Activated CD4-positive, alpha-beta T cell treated with anti-CD3 and anti-CD28 coated beads, Interleukin-2, amount 50 U/mL, for 48 hours (primary cell): ENCODE measurements at places on chromosomes 2 and 18.

GRCh38 chr18:9637036-9637767 is 22.8 kb upstream of the PPP4R1 start:
- DNase-seq = no peak

- DNase-seq = no peak
These were observed 53.3 kb upstream of the TFCP2L1 start for GRCh38 chr2:121338281-121338680.

DNA sequence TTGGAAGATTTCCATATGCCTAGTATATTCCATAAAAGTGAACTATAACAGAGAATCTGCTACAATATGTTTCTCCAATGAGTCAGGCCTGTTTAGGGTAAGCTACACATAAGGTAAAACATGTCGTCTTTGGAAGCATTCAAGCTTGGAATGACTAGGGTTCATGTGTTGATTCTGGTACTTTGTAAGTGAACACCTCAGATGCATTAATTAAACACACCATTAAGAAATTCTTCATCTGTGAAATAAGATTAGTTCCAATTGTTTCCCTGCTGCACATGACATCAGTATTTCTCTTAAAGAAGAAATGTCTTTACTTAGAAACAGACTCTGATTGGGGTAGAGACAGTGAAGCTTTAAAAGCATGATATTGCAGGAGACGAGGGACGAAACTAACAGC is 461.1 kb upstream of the NXPH2 start:
- no peak for DNase-seq

DNA sequence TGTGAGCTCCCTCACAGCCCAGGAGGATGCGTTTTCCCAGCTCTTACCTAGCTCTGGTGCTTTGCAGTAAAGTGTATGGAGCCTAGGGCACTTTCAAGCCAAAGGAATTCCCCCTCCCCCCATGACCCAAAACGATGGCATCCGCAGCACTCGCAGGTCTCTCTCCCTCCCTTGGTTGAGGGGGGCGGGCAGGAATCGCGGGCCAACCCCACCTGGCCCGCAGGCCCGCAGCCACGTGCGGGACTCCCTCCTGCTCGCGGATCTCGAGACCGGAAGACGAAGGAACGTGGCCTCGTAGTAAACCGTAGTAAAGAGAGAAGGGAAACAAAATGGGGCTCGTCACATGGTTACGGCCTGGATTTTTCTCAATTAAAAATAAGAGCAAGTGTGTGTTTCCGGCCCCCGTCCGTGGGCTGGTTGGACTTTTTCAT is 8.5 kb downstream of the IRS1 start:
- DNase-seq = no peak

DNA sequence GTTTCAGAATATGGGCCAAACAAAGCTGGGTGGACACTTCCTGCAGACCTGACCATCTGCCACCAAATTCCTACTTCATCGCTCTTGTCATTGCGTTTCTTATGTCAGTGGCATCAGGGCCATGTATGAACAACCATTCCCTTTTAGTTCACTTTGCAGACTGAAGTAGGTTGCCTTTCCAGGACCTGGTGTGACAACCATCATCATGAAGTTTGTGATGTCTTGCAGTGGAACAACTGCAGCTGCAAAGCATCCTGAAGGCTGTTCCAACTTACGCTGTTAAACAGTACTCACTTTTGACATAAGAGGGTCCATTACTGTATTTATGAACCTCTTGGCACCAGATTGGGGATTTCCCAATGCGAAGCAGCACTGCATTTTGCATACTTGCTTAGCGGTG is 511.6 kb downstream of the ARHGAP15 start:
- no peak for DNase-seq

GRCh38 chr2:22198381-22199283 is 1074.9 kb downstream of the TDRD15 start:
- no peak for DNase-seq

DNA sequence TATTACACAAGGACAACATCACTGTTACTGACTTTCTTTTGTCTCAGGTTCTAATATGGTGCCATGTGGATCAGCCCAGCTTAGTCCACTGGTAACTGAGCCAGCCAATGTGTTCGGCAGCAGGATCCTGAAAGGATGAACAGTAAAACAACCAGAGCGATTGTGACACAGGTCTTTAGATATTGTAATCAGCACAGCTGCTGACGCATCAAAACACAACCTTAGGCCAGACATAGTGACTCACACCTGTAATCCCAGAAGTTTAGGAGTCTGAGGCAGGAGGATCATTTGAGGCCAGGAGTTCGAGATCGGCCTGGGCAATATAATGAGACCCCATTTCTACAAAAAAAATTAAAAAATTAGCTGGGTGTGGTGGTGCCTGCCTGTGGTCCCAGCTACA is 183.4 kb upstream of the CDH20 start:
- DNase-seq = no peak

GRCh38 chr2:128016620-128017019 is 11.2 kb downstream of the SAP130 start:
- no peak for DNase-seq

DNA sequence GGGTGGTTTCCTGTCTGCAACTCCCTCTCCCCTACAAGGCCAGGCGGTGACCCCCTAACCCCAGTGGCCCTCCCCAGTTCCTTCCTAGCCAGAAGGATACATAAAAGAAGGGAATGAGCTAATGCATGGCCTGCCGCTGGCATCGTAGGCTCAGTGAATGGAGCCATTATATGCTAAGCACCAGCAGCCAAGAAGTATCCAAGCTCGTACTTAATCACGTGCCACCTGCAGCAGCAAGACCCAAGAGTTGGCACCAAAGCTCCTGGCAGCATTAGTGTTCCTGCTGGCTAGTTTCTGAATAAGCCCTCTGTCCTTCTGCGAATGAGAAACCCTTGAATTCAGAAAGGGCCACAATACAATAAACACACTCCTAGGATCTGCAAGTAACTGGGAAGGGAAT is 4.3 kb downstream of the DBI start:
- no peak for DNase-seq

DNA sequence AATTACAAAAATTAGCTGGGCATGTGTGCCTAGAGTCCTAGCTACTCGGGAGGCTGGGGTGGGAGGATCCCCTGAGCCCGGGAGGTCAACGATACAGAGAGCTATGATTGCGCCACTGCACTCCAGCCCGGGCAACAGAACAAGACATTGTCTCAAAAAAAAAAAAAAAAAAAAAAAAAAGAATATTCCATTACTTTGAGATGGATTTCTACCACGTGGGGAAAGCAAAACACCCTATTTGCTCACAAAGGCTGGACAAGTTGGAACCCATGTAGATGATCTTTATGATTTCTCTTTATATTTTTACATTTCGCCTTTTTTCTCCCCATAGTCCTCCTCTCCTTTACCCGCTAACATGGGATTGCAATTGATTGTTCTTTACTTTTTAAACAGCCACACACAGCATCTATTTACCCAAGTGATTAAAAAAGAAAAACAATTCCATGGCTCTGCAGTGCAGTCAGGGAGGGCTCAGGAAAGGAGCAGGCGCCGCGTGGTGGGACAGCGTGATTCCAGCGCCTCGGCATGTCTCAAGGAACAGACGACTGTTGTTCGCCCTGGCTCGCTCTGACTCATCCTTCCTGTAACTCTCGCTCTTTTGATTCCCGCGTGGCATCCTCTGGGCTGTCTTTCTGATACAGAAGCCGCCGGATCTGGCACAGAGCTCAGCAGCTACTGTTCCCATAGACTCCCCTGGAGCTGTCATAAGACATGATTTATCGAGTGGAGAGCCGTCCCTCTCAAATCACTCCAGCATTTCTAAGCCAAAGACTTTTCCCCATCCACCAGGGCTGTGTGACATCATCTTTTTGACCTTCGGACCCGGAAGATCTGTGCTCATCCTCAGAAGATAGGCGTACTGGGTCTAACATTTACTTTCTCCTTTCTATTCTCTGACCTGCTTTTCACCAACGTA is 230.4 kb upstream of the AGAP1 start:
- no peak for DNase-seq

- DNase-seq = no peak
These were observed 134.3 kb upstream of the HAAO start for GRCh38 chr2:42926434-42927333.

DNA sequence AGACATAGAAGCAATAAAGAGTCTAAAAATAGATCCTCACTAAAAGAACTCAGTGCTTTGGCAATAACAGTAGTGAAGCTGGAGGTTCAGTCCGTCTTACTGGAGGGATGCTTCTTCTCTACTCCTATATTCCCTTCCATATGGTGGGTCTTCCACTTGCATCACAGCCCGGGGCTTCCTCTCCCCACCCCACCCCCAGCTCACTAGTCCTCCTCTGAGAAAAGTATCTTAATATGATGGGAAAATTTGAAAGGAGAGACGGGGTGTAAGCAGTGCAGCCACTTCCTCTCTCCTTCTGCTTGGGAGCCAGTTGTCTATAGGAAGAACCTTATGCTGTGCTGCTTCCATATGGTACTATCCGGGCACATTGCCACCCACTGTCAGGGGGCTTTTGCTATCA is 57.2 kb upstream of the SPOPL start:
- DNase-seq = no peak

DNA sequence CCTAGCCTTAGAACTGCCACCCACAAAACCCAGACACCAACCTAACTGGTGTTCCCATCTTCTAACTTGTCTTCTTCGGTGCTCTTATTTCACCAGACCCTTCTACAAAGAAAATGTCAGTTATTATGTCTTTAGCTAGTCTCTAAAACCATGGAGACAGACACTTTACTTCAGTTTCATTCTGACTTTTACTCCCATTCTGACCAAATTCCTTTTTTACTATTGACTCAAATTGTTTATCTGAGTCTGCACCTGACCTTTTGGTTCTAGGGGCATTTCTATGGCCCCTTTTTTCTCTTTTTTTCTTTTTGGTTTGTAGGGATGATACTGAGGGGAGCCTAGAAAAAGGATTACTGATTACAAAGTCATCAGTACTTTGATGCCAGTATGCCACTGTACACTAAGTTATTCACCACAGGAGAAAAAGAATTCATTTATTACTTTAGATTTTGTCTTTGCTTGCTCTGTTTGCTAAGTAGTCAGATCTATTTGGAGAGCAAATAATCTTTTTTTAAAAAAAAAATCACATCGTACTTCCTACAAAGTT is 6.8 kb upstream of the SLC1A4 start:
- no peak for DNase-seq

DNA sequence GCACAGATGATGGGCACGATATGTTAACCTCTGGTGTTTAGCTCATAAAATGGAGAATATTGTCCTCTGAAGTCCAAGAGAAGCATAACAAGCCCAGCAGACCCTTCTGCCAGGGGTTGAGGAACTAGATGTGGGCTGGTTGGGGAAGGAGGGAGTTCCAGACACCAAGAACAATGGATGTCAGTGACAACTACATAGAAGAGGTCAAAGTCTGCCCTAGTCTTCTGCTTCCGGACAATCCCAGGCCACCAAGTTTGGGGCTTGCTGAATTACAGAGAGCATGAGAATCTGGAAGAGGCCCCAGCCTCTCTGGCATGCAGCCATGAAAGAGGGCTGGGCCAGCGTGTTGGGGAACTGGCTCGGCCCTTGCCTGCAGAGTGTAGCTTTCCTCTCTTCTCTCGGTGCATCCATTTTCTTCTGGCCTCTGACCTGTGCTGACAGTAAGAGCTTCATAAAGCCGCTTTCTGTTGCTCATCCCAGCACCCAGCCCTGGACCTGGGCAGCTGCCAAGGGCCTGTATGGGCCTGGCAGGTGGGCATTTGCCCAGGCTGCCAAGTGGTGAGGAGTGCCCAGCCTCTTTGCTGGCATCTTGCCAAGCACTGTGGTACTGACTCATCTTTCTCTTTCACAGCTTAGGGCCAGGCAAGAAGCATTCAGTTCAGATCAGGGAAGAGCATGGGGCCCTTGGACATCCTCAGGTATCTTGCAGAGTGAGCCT is 14.6 kb upstream of the LAPTM4A start:
- DNase-seq = peak; percentile 21

DNA sequence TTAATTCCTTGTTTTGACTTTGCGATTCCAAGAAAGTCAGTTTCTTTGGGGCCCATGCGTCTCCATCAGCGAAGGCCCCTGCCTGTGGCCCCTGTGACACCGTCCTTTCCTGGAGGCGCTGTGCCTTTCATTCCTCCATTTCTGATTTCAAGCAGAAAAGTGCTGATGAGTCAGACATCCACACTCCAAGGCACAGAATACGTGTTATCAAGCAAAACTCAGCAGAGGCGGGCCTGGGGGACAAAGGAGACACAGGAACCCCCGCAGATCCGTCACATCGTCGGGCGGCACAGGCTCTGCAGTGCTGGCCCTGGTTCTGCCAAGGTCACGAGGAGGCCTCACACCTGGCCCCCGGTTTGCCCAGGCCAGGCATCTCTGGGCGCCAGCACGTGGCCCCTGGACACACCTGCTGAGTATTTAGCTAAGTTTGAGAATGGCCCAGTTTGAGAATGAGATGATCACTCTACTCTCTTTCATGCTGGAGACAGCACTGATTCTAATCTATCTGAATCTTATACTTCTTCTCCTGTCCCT is 7.2 kb upstream of the SALL3 start:
- DNase-seq = no peak

DNA sequence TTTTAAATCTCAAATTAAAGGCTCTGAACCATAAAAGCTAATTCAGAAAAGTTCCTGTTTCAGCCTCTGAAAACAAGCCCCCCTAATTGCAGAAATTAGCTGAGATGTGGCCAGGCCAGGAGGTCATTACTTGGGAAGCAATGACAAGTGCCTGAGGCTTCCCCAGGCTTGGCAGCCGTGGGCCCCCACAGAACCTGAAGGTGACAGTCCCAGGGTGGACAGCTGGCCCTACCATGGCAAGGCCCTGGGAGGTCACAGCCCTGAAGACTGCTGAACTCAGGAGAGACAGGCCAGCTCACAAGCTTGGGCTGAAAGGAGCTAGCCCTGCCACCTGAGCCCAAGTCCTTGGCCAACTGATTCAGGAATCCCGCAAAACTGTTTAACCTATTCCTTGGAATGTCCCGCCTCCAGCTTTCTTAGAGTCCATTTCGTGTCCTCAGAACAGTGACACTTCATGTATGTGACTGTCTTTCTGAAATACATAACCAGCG is 54.3 kb upstream of the PKDCC start:
- no peak for DNase-seq

DNA sequence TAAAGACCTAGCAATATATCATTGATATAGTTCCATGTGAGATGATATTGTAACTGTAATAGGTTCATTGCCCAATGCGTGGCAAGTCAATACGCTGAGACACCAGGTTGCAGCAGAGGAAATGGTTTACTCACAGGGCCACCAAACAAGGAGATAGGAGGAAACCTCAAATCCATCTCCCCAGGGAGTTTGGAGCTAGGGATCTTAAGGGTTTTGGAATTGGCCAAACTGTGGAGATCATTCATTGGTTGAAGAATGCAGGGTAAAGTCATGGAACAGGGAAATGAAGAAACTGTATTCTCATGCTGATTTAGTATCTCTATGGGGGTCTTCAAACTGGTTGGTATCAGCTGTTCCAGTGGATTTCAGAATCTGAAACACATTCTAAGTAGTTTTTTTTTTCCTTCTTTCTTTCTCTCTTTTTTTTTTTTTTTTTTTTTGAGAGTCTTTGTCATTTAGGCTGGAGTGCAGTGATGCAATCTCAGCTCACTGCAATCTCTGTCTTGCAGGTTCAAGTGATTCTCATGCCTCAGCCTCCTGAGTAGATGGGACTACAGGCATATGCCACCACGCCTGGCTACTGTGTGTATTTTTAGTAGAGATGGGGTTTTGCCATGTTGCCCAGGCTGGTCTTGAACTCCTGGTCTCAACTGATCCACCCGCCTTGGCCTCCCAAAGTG is 30.7 kb upstream of the PPM1B start:
- no peak for DNase-seq
